ENCODE measurements at places on chromosomes 6 and 20.

DNA sequence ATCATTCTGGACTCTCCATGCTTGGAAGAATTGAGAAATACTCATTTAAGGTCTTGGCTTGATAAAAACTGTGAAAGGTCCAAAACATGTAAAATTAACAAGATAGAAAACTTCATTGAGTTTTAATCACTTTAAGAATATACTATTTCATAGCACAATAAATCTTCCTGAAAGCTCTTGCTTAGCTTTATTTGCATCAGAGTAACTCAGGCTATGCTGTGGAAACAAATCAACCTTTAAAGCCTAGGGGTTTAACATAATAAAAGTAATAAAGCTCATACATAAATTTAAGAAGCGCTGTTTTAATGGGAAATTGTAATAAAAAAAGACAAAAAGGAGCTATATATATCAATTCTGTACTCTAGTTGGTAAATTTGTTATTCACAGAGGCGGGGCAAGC lies 77.2 kb upstream of the PTCHD4 start:
- no peak for DNase-seq

DNA sequence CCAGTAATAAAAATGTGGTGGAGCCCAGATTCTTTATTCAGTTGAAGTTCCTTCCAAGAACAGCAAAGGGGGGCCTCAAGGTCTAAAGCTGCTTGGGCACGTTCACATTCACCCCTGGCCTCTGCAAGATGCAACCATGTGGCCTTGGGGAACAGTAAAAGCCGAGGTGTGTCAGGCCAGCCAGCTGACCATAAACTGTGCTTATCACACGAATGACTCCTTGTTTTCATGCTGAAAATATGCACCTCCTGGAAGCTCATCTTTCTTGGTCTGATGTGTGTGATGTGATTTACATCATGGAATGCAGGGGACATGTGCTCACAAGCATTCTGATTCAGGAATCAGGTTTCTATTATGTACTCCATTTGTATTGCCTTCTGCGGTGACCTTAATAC lies 211.6 kb upstream of the MARCKS start:
- DNase-seq: no peak

- no peak for DNase-seq
Observed at GRCh38 chr20:60986506-60987156, 265.4 kb upstream of the CDH4 start.

- no peak for DNase-seq
Observed at GRCh38 chr20:53606364-53606985, 12.8 kb upstream of the ZNF217 start.

- no peak for DNase-seq
Observed at GRCh38 chr6:31663961-31664789, 622 bp downstream of the GPANK1 start.

GRCh38 chr20:57525328-57526086 lies 567 bp upstream of the CTCFL start:
- DNase-seq: no peak

DNA sequence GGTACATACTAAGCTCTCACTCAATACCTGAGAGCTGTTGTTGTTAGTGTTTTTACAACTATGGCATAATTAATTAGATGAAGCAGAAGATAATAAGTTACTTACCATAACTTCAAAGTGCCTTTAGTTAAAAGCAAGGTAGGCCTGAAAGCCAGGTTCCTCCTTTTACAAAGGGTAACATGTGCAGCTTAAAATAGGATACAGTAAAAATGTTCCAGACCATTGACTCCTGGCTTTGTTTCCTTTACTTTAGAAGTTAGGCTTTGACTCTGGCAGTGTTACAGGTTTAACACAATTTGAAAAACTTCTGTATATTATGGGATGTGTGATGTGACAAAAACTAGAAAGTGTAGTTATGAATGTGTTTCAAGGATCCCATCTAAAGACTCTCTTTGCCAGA lies 522.5 kb downstream of the EPM2A start:
- no peak for DNase-seq

- peak; percentile 34 for DNase-seq
Observed at GRCh38 chr6:127162836-127163235, 44.4 kb downstream of the RSPO3 start.

GRCh38 chr6:106039897-106040592 lies 46.1 kb upstream of the PRDM1 start:
- DNase-seq: no peak

GRCh38 chr6:53815381-53816119 lies 20.7 kb downstream of the LRRC1 start:
- DNase-seq: no peak

DNA sequence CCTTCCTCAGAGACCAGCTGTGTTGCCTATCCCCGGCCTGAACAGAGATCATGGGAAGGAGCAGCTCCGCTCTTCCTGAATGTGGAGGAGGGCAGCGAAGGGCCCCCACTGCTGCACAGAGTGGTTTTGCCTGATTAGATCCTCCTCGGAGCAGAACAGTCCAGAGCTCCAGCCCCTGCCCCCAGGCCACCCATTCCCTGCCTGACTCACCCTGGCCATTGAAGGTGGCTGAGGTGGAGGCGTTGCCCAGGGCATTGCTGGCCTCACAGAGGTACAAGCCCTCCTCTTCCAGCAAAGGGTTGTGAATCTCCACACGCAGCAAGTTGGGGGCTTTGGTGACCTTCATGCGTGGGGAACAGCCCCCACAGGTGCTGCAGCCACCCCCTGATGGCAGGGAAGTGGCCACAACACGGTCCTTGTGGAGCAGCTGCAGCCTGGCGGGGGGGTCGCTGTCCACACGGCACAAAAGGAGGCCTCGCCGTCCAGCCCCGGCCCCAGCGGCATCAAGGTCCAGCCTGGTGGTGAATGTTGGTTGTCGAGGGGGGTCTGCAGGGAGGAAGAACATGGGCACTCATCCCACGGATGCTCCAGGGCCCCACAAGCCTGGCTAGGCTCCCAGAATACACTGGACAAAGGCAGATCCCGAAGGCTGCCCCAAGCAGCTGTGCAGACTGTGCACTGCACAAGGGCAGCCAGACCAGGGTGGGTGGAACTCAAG lies 14.7 kb downstream of the SIGLEC1 start:
- peak; percentile 13 for DNase-seq

DNA sequence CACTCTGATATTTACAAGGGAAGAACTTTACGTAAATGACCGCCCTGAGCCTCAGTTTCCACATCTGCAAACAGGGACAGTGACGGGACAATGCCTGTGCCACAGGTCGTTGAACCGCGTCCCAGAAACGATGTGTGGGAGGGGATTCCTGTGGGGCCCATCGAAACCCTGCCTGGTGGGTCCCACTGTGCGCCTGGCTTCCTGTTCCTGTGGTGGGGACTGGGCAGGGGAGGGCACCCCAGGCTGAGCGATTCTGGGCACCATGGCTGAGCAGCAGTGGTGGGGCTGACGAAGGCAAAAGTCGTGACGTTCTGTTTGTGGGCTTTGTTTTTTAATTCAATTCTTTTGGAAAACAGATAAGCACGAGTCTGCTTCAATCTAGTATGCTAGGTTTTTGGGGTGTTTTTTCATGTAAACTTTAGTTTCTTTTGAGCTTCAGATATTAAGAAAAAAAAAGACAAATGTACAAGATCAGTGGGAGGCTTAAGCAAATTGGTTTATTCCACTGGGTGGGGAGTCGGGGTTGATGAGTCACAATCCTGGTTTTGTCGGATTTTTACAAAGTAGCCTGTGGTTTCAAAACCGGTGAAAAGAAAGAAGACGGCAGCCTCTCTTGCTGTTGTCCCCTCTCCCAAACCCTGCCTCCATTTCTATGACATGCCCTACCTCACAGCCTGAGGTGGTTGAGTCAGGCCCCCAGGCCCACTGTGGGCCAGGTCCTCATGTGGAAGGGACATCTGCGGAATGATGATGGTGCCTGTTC lies 40.4 kb downstream of the GNAS-AS1 start:
- no peak for DNase-seq

- DNase-seq: no peak
Observed at GRCh38 chr20:32806356-32806755, 13.4 kb upstream of the MAPRE1 start.

DNA sequence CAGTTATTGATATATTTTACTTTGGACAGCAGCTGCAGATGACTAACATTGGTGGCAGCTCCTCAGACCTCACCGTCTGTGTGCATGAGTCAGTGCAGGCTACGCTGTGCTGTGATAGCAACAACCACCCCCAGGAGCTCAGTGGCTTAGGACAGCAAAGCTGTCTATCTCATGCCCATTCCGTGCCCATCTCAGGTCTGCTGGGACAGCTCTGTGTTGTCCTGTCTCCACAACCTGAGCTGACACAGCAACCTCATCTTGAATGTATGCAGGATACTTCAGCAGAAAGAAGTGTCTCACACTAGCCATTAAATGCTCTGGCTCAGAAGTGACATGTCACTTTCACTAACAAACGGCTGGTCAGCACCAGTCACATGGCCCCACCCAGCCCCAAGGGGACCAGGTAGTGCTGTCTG lies 47.7 kb downstream of the BANF2 start:
- no peak for DNase-seq

DNA sequence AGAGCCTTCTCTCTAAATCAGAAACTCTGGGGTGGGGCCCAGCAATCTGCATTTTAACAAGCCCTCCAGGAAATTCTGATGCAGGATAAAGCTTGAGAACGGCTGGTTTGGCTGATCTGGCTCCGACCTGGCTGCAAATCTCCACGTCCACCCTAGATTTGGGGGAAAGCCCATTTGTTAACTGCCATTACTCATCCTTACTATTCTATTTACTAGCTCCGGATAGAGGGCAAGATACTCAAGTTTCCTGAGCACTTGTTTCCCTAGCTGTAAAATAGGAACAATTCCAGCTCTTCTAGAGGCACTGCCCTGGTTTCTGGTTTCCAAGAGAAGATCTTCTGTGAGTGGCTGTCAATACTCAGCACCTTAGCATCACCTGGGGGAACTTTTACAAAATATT lies 44.4 kb downstream of the DAAM2 start:
- no peak for DNase-seq

DNA sequence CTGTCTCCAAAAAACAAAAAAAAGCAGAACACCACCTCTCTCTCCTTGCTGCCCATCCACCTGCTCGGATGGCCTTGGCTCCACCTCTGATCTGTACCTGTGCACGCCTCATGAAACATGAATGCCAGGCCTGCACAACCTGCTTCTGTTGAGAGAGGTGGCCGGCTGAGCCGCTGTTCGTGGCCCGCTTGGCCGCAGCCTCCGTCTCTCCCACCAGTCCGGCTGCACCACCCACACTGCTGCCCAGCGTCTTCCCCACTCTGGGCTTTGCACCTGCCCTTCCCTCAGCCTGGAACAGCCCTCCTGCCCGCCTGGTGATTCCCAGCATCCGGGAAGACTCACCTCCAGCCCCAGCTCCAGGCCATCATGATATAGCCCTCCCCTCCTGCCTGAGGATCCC lies 12.2 kb upstream of the ZBTB46 start:
- no peak for DNase-seq

DNA sequence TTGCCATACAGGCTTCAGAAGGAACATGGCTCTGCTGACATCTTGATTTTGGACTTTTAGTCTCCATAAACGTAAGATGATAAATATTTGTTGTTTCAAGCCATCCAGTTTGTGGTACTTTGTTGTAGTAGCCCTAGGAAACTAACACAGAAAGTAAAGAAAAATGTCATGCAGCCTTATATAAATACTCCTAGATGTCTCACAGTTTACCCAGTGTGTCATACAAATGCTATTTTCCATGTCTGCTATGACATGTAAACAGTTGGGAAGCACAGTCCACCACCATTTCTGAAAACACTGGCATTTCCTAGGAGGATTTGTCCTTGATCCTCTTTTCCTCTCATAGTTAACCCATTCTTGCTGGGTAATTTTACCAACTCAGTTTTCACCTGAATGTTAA lies 30.6 kb upstream of the ME1 start:
- no peak for DNase-seq

DNA sequence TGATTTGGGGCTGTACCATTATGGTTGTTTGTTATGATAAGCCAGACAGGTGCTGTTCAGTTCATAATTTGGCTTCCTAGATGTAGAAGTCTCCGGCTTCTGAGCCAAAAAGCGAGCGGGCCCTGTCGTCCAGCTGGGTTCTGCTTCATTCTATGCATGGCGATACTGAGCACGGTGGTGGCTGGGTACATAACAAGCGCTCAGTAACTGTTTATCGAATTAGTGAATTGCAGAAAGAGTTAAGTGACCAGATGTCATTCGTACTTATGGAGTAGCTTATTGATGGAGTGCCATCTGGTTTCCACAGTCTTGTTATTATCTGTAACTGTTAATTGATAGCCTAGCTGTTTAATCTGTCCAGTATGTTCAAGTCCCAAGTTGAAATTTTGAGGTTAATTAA lies 85.0 kb downstream of the DTD1 start:
- DNase-seq: no peak

DNA sequence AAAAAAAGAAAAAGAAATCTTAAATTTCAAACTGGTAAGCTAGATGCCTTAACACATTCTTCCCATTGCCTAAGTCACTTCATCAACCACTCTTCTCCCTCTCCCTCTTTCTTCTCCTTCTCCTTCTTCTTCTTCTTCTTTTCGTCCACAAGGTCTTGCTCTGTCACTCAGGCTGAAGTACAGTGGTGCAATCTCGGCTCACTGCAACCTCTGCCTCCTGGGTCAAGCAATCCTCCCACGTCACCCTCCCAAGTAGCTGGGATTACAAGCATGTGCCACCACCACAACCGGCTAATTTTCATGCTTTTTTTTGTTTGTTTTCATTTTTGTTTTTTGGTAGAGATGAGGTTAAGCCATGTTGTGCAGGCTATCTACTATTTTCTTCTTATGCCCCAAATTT lies 60.2 kb downstream of the GPR63 start:
- DNase-seq: no peak

GRCh38 chr20:32063695-32064094 lies 11.7 kb downstream of the HCK start:
- no peak for DNase-seq

GRCh38 chr6:39577446-39578165 lies 147.6 kb downstream of the KIF6 start:
- DNase-seq: no peak

DNA sequence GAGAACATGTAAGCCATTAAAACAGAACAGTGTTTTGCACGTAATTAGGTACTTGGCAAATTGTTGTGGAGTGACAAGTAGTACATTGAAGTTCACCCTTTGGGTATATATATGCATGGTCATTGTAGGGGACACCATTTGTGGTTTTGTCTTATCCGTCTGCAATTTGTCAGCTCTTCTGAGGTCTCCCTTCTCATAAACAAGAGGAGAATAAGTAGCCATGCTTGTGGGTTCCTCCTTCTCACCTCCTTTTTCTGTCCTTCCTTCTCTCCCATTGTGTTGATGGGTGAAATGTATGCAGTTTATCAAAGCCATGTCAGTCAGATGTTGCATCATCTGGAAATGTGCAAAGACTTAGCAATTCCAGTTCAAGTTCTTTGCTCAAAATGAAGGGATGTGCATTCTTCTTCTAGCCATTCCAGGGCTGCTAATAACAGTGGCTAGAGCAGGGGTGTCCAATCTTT lies 70.9 kb downstream of the QKI start:
- DNase-seq: no peak
